ENCODE measurements at places on chromosomes 1 and 21.
A peak's percentile ranks its signal among the peaks of the same experiment; 100 is the strongest.

- DNase-seq = no peak
Observed at GRCh38 chr1:193185901-193186731, at the start of gene B3GALT2. B3GALT2 (minus strand) TSS chr1:193186613; CDS start chr1:193181562, 5,051 bp downstream.

- DNase-seq = no peak
Observed at GRCh38 chr1:235025422-235025984, 103.1 kb downstream of the TOMM20 start.

- DNase-seq = no peak
Observed at GRCh38 chr1:64685217-64685616, 59.7 kb upstream of the RAVER2 start.

DNA sequence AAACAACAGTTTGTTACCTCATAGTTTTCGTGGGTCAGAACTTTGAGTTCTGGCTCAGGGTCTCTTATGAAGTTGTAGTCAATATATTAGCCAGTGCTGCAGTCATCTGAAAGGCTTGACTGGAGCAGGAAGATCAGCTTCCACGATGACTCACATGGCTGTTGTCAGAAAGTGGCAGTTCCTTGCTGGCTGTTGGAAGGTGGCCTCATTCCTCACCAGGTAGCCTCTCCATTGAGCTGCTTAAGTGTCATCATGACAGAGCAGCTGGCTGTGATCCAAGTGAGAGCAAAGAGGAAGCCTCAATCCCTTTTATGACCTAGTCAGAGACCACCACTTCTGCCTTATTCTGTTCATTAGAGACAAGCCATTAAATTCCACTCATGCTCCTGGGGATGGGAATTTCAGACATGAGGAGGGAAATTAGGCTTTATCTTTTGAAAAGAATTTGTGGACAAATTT lies 5.6 kb downstream of the OSBPL9 start:
- DNase-seq = peak; percentile 5

- DNase-seq = no peak
Observed at GRCh38 chr1:226637147-226637935, 88.8 kb downstream of the STUM start.
